ENCODE measurements at places on chromosomes 7 and 10.

DNA sequence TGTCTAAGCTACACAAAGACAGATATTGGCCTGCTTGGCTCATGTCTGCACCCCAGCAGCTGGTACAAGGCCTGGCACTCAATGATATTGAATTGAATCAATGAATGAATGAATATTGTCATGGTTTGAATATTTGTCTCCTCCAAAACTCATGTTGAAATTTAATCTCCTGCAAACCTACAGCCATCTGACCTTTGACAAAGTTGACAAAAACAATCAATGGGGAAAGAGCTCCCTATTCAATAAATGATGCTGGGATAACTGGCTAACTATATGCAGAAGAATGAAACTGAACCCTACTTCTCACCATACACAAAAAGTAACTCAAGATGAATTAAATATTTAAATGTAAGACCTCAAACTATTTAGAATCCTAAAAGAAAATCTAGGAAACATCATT lies 144.7 kb downstream of the CYP26A1 start:
- DNase-seq = no peak

GRCh38 chr10:368579-369220 lies 233.4 kb downstream of the ZMYND11 start:
- DNase-seq = no peak

DNA sequence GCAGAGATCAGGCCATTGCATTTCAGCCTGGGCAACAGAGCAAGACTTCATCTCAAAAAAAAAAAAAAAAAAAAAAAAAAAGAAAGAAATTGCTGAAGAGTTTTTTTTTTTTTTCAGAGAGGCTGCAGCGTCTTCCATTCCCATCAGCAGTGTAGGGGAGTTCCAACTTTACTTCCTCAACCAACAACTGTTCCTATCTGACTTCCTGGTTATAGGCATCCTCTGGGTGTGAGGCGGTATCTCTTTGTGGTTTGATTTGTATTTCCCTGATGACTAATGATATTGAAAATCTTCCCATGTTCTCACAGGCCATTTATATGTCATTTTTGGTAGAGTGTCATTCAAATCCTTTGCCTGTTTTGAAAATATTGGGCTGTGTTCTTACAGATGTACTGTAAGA lies 40.2 kb downstream of the PRTFDC1 start:
- DNase-seq = no peak

GRCh38 chr7:48262606-48263310 lies 91.5 kb downstream of the ABCA13 start:
- DNase-seq = no peak

DNA sequence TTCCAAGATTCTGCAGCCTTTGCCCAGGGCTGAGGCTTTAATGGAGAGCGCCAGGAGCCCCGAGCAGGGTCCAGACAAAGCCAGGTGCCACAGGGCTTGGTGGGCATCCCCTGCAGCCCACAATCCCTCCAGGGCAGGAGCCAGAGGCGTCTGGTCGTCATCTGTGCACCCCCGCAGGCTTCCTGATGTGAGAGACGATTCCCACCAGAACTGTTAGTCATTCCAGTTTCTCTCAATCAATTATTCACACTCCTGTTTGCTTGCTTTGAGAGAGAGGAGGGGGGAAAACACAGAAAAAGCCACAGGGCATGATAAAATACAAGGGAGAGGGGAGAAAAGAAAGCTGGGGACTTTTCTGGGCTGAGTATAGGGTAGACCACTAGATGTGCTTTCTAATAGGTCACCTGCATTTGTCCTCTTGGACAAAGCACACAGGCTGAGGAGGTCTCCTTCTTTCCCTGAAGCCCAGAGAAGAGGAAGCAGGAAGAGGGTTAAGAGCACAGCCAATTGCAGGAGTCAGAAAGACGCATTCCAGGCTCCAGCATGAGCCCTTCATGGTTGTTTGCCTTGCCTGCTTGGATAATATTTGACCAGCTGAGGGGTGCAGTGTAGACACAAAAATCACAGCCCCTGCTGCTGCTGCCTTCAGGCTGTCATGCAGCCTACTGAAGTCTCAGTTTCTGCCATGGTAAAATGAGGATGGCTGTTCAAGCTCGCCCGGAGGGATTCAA lies 194.4 kb downstream of the PLXNA4 start:
- DNase-seq = no peak

- no peak for DNase-seq
Measured at GRCh38 chr7:101867265-101867664, 49.8 kb downstream of the CUX1 start.

- no peak for DNase-seq
Measured at GRCh38 chr7:134154581-134155130, 27.5 kb downstream of the LRGUK start.

DNA sequence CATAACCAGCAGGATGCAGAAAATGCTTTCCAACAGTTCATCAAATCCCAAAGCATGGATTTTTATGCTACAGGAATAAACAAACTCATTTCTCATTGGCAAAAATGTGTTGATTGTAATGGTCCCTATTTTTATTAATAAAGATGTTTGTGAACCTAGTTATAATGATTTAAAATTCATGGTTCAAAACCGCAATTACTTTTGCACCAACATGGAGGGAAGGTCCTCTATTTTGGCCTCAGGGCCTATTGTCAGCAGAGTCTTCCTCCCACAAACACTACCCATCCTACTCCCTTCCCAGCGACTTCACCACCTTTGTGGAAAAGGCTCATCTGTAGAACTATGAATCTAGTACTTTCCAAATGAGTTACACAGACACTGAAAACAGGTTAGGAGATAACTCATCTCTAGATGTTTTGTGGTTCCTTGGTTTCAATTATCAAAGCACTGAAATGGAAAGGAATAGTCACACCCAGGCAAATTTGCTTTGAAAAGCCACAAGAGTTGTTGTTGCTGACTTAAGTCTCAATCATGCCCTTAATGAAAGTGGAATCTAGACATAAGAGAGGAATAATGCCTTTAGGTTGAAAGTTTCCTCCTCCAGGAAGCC lies 59.4 kb upstream of the FRMD4A start:
- no peak for DNase-seq

- DNase-seq = no peak
Measured at GRCh38 chr10:84329196-84329611, 815 bp downstream of the CCSER2 start.

DNA sequence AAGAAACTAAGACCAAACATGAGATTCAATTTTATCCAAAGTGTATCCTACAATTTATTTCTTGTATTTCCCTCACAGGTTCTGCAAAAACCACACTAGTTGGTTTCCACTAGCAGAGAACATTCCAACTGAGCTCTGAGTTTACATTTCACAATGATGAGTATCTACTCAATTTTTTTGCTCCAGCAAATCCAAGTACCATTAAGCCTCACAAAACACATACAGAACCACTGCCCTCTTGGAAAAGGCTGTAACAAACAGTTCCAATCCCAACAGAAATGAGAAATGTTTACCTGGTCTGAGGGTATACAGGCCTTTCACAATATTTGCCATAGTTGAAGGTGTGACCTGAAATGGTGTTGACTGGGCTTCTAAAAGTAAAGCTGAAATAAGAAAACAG lies 59.9 kb downstream of the CACUL1 start:
- no peak for DNase-seq

DNA sequence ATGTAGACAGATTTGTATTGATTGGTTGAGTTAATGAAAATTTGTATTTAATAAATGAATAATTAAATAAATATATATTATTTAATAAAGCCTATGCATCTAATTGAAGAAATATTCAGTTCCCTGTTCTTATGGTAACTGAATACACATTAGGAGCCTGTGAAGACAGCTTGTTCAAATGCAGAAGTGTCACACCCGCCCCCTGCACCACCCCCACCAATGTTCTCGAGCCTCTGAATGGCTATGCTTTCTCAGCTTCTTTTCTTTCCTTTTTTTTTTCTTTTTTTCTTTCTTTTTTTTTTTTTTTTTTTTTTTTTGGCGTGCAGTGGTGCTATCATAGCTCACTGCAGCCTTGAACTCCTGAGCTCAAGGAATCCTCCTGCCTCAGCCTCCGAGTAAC lies 38.3 kb upstream of the PARD3 start:
- no peak for DNase-seq

GRCh38 chr10:69043931-69044531 lies 43.9 kb upstream of the SRGN start:
- DNase-seq = no peak

GRCh38 chr7:37201003-37201875 lies 247.4 kb downstream of the ELMO1 start:
- no peak for DNase-seq

- no peak for DNase-seq
Measured at GRCh38 chr10:53808677-53809372, 992.2 kb downstream of the PCDH15 start.

GRCh38 chr7:120123528-120123927 lies 149.4 kb upstream of the KCND2 start:
- no peak for DNase-seq

DNA sequence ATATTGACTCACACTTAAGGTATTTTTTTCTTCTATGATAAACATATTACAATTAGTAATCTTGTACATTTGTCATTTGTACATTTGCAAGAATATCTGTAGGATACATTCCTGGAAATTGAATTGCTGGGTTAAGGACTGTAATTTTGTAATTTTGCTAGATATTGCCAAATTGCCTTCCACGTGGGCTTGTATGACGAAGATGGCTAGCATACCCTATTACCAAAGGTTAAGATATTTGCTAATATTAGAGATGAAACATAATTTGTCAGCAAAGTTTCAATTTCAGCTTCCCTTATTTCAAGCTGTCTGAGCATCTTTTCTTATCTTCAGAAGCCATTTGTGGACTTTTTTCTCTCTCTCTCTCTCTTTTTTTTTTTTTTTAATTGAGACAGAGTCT lies 1.0 kb upstream of the LYZL2 start:
- no peak for DNase-seq

GRCh38 chr10:98096316-98096715 lies 38.1 kb upstream of the R3HCC1L start:
- no peak for DNase-seq

DNA sequence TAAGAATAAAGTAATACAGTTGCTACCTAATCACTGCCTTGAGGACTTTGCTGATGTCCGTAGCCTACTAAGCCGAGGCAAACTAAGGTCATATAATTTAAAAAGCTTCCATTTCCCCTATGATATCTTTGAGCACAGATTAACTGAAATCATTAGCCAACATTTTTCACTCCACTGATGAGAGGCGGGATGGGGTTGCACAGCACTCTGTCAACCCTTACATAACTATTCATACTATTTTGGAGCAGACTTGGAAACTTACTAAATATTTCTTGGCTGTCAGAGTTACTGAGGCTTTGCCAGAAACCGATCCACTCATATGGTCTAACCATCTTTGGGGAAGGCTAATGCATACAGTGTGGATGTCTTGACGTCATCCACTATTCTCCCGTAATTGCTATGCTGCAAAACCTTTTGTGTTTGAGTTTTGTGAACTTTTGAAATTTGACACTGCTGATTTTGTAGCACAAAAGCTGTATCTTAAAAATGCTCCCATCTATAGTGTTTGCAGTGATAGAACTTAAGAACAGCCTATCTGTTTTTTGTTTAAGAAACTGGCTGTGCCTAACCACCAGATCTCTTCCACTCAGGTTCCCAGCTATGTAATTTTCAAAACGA lies 248.7 kb downstream of the TSPAN12 start:
- DNase-seq = no peak

DNA sequence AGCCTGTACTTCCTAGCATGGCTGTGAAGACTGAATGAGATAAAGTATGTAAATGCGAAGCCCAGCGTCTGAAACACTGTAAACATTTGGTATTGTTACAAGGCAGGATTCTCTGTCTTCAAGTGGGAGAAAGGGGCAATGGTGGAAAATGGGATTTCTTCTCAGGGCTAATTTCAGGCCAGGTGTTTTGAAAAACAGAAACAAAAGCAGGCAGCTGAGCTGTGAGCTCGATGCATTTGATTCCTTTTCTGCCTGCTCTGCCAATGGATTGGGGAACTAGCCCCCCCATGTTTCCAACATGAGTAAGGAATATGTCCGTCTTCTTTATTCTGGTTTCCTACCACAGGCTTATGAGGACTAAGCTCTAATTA lies 732.1 kb upstream of the AUTS2 start:
- no peak for DNase-seq

- DNase-seq = no peak
Measured at GRCh38 chr7:78677391-78677790, 776.1 kb downstream of the MAGI2 start.

- no peak for DNase-seq
Measured at GRCh38 chr7:970744-971143, 4.6 kb downstream of the COX19 start.

DNA sequence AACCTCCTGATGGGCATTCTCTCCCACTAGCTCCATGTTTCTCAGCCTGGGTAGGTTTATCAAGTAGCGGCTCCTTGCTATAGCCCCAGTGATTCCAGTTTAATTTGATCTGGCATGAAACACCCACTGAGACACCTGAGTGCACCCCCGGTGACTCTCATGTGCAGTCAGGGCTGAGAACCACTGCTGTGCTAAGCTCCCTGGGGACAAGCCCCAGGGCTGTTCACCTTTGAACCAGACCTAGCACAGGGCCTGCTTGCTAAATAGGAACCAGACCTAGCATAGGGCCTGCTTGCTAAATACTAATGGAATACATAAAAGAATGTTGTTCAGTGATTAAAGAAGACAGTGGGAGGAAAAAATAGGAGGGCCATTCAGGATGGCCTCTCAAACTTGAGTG lies 167.6 kb downstream of the JAZF1 start:
- DNase-seq = no peak

GRCh38 chr10:19730907-19731217 lies 85.4 kb upstream of the PLXDC2 start:
- DNase-seq = no peak

DNA sequence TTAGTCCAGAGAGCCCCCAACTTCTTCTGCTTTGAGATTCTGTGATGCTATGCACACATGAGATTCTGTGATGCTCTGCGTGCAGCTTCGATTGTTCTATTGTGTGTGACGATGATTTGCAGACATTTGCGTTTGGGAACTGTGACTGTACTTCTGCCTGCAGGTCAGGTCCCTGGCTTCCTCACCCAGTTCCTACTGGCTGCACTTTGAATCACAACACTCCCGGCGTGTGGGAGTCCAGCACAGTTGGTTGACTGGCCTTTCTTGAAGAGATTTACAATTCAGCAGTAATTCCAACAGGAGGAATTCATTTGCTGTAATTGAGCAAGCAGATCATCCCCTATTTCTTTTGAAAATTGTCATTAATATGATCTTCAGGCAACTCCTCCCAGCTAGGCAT lies 252.2 kb upstream of the YAE1 start:
- DNase-seq = no peak

DNA sequence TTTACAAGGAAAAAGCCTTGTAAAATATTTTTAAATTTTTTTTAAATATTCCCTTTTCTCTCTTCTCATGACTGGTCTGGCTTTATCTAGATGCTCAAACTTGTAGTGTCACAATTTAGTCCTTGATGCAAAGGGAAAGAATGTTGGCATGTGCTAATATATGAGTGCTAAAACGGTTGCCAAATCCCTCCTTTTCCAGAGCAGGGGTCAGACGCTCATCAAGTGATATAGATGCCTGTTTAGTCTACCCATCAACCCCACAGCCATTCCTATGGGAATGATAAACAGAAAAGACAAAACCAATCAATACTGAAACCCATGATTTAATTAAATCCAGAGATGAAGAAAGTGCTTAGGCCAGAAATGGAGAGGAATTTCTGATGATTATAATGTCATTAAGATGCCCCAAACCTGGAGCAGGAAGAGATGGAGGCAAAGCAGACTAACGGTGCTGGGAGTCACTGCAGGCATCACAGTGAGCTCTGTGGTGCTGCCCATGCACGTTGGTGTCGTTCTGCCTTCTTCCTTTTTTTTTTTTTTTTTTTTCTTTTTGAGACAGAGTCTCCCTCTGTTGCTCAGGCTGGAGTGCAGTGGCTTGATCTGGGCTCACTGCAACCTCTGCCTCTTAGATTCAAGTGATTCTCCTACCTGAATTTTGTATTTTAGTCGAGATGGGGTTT lies 210.1 kb upstream of the STK17A start:
- no peak for DNase-seq

GRCh38 chr7:37342176-37342687 lies 106.4 kb downstream of the ELMO1 start:
- no peak for DNase-seq
